ENCODE measurements at places on chromosomes 6 and 20.

- DNase-seq = peak; percentile 54
Measured at GRCh38 chr6:106974336-106974998, at the start of gene CD24. CD24 (minus strand) TSS chr6:106974729; CDS start chr6:106974646, 83 bp downstream.

DNA sequence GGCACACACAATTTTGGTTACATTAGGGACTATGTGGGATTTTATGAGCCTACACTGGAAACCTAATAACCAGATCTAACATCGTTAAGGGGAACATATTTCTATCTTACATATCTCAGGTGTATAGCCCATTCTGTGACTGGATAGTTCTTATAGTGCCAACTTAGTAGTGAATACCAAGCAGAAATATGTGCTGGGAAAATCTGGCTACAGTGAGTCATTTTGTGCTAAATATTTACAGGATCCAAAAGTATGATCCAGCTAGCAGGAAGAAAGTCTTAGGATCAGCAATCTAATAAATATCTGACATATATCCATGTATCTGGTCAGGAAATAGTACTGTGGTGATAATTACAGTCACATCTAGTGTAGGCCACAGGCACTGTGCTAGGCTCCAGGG lies 94.6 kb upstream of the INSM1 start:
- no peak for DNase-seq

DNA sequence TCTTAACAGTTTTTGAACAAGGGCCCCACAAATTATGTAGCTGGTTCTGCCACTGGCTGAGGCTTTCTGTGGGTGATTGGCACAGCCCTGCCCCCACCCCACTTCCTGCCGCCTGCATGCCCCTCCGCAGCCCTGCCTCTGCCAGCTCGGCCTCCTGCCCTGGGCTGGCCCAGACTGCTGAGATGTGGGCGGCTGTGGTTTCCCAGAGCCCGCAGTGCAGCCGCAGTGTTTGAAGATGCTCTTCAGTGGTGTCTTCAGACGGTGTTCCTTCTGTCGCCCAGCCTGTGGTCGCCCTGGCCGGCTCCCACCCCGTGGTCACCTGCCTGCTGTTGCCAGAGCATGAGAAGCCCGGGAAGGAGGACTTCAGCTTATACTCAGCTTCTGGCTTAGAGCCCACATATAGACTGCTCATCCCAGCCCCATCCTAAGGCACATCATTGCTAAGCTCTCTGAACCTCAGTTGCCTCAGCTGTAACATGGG lies 154.3 kb downstream of the VEGFA start:
- no peak for DNase-seq

- no peak for DNase-seq
Measured at GRCh38 chr6:104396077-104396476, 463.6 kb downstream of the HACE1 start.

DNA sequence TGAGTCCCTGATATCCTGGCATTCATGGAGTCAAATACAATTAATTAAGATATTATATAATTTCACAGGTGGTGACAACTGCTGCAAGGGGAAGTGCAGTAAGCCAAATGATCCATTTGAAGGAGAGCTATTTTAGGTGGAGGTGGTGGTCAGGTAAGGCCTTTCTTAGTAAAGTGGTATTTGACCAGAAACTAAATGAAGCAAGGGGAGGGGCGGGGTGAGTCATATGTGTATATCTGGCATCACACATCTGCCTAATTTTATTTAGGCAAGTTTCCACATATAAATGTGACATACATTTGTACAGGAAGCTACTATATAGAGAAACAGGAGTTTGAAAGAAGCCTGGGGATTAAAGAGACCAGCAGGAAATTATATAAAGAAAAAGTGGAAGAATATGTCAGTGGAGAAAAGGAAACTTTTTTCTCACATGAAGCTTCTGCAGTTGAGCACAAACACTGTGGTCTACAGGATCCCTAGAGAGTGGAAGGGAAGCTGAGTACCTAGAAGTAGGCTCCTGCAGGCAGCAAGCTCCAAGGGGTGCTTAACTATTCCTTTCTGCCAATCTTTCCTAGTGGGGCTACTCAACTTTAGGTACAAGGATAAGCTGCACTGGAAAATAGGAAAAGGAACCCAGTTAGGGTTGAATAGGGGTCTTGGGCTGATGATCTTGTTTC lies 99.6 kb downstream of the OGFRL1 start:
- no peak for DNase-seq

DNA sequence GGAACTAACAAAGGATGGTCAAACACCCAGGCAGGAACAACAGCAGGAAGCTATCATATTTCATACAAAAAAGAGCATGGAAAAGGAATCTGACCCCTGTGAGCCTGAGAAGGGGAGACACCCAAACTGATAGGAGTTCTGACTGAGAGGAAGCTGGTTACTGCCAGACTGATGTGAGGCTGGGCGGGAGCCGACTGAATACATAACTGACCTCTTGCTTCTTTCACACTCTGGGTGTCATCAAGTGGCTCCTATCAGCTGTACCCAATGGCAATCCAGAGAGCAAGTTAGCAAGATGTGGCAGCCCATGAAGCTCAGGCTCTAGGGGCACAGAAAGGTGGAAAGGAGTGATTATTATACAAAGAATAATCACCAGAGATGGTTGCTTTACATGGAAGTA lies 795.1 kb upstream of the HS3ST5 start:
- DNase-seq = no peak

- no peak for DNase-seq
Measured at GRCh38 chr20:2163757-2164156, 62.1 kb downstream of the STK35 start.

DNA sequence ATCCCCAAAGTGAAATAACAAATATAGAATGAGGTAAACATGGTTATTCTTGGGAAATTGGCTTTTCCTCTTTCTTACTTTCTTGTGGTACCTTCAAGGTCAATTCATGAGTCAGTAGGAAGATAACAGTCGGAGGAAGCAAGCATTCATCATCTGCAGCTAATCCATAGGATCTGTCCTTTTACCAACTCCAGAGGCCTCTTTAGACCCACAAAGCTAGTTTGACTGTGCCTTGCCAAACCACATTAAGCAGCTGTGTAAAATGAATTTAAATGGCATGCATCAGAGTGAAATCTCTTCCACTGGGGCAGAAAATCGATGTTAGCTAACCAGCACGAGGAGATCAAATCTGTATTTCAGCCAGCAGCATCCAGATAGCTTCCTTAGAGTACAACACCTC lies 171.3 kb downstream of the TMEM242 start:
- DNase-seq = no peak

DNA sequence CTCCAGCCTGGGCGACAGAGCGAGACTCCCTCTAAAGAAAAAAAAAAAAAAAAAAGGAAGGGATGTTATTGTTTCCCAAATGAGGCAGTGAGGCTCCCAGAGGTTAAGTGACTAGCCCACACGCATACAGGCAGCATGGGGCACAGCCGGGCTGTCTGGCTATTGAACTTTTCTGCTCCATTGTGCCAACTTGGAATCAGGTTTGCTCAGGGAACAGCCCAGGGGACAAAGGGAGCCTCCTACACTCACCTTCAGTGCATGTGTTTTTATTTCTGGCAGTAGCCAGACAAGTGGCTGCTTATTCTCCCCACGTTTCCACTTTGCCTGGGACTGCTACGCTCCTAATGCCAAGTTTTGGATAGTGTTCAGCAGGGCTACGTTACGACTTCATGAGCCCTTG lies 10.7 kb downstream of the ETV7 start:
- no peak for DNase-seq

GRCh38 chr6:128491610-128492206 lies 28.7 kb downstream of the PTPRK start:
- DNase-seq = no peak

GRCh38 chr6:52176550-52176949 lies 9.6 kb upstream of the IL17A start:
- DNase-seq = no peak

DNA sequence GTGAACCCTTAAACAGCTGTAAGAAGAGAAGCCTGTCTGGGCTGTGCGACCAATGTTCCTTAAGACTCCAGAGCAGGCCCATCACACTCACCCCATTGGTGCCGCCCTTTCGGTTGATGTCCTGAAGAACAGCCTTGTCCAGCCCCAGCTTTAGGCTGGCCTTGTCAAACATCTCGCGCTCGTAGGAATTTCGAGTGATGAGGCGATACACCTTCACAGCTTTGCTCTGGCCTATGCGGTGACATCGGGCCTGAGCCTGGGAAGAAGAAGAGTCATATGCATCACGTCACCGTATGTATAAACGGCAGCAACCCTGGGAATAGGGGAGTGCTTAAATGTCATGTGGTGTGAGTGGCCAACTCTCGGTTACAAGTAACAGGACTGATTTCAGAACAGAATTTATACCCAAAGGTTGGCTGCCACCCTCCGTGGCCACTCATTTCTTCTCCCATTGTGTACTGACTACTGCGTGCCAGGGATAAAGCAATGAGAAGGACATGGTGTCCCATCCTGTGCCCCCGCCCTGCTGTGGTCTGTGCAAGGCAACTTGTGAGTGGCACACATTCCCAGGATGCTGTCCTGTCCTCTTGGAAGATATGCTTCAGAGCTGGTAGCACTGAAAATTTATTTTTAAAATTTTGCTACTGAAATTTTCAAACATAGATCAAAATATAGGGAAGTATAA lies 90.7 kb upstream of the EMILIN3 start:
- no peak for DNase-seq

- no peak for DNase-seq
Measured at GRCh38 chr6:124997196-124997875, 35.1 kb downstream of the RNF217 start.

GRCh38 chr20:18404172-18404571 lies 62.7 kb downstream of the DZANK1 start:
- no peak for DNase-seq

- no peak for DNase-seq
Measured at GRCh38 chr20:1001911-1002681, at the start of gene RSPO4. RSPO4 (minus strand) TSS chr20:1002311; CDS start chr20:1002164, 147 bp downstream.

GRCh38 chr6:41334482-41335040 lies 847 bp upstream of the NCR2 start:
- no peak for DNase-seq

DNA sequence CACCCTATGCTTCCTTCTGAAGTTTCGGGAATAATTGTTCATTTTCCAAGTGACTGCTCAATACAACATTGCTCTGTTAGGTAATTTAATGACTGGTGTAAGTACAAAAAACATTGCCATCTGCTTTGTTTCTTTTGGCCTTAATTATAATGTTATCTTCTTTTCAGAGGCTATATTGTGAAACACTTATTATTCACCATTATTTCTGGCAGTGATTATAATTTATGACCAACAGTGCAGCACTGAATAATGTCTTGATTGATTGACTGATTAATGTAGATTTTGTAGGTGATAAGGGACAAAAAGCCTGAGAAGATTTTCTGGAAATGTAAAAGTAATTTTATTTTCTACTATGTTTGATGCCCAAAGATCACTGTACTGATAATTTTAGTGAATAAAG lies 377.7 kb downstream of the PLCB1 start:
- DNase-seq = no peak

- DNase-seq = no peak
Measured at GRCh38 chr6:30480536-30481156, 8.7 kb upstream of the HLA-E start.

DNA sequence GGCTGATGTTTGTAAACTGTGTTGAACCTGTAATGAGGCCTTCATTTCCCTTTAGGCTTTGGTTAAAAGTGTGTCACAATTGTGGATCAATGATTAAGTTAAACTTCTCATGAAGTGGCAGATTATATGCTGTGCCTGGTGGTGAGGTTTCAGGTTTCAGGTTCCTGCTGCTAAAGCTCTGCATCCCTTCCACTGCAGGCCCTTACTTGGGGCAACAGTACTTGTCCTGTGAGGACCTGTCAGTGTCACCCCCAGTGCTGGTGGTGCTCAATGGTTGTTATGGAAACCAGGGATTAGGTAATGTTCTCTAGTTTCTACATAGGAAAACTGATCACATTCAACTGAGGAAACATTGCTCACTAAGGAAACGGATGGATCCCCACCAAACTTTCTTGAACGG lies 18.5 kb downstream of the RPP21 start:
- DNase-seq = no peak

GRCh38 chr6:33599413-33599938 lies 19.4 kb upstream of the BAK1 start:
- DNase-seq = no peak

GRCh38 chr20:891058-891705 lies 25.0 kb downstream of the ANGPT4 start:
- DNase-seq = no peak

DNA sequence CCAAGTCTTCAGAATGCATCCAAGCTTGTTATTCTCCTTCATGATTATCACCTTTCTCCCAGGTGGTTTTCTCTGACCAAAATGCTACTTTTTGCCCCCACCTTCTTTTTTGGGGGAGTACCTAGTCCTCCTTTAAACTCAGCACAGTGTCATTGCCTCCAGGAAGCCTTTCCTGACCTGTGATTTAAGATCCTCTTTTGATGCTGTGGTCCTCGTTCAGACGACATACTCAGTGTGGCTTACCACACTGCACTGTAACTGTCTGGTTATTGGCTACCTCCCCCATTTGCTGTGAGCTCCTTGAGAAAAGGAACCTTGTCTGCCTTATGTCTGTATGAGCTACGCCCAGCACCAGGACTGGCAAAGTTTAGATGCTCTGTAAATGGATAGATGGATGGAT lies 14.6 kb downstream of the SAYSD1 start:
- DNase-seq = no peak

- no peak for DNase-seq
Measured at GRCh38 chr6:135084001-135084915, 29.6 kb upstream of the HBS1L start.

DNA sequence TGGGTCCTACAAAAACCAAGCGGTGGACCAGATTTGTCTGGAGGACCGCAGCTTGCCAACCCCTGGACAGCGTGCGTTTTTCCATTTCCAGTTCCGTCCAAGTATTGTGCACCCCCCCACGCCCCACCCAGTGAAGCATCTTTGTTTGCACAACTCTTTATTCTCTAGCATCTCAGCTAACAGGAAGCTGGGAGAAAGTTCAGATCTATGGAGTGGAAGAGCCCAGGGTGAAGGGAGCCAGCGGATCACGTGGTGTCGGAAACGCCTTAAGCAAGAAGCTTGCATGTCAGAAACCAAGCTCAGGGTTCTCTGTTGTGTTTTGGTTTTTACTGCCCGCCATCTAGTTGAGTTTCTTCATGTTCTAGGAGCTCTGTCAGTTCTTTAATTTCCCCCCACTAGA lies 29.9 kb downstream of the ARID1B start:
- no peak for DNase-seq

DNA sequence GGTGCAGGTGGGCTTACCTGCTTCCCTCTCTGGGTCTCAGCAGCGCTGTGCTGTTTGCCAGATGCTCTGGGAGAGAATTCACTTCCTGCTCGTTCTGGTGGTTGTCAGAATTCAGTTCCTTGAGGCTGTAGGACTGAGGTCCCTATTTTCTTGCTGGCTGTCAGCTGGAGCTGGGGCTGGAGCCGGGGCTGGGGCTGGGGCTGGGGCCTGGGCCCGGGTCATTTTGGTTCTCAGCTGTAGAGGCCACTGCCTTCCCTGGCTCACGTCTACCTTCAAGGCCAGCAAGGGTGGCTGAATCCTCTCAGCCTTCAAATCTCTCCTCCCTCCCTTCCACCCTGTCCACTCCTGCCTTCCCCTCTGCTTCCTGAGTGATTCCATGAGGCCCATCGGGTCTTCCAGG lies 16.8 kb upstream of the PHACTR3 start:
- no peak for DNase-seq

DNA sequence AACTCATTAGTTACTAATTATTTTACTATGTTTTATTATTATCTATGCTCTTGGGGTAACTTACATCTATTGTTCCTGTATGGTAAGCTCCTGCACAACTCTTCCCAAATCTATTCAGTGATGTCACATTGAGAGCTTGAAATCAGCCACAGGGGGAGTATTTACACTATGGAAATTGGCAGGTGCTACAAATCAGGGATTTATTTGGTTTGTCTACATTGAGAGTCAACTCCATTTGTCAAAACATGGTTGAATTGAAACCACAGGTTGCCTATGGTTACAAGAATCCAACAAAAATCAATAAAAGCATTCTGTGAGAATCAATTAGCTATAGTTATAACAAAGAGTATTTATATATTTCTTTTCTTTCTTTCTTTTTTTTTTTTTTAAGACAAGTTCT lies 3.9 kb upstream of the FITM2 start:
- DNase-seq = no peak

Data from NCI-H1930 (cell line).